Esophagus squamous epithelium (tissue), 5 donors: ENCODE measurements at places on chromosomes 7 and 10. TPM values are rescaled to one million over a fixed set of nuclear protein-coding genes. Genes with fewer than 3 reads are reported as not detected.

DNA sequence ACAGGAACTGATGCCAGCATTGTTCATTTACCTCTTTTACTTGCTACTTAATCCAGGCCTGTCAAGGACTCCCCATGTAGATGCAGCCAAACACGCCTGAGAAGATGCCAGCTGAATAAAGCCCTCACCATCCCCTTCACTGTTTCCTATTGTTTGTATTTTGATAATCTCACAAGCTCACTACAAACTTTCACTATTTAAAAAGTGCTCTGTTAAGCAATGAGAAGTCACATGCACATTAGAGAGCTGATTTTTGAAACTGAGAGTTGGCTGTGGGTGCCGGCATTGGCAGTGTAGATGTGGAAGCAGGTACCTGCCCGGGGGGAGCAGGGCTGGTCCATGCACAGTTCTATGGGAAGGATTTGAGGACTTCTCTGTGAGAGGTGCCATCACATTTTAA lies 169.8 kb upstream of the GRB10 start:
- no peak for DNase-seq

DNA sequence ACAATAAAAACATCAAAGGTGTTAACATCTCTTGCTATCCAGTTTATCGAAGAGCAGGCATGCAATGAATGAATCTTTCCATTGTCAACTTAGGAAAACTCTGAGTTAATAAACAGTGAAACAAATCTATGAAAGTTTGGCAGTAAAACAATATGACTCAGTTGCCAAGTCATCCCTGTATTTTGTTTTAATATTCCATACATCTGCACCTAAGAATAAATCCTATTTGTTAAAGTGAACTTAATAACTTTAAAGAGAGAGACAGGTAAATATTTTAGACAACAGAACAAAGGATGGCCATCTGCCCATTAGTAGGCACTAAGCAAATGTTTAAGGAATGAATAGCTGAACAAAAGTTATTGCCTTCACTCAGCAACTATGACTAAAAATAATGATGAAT lies 700.5 kb upstream of the CELF2 start:
- DNase-seq, result no peak

DNA sequence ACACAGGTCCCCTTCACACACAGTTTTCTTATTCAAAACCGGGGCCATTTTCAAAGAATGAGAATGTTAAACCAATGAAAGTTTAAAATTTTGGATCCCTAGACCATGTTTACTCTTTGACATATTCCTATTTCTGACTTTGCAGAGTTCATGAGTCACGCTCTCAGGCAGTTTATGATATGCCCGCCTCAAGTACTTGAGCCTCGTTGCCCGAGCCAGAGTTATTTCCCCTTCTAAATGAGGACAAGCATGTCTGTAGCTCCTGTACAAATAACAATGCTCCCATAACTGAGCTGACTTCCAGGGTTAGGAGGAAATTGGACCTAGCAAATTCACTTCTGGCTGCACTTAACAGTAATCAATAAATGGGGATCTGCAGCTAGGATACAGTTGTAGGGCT lies 87.9 kb upstream of the PDE1C start:
- no peak for DNase-seq

- no peak for DNase-seq
Measured at GRCh38 chr7:73850781-73851207, 8.5 kb upstream of the METTL27 start.

DNA sequence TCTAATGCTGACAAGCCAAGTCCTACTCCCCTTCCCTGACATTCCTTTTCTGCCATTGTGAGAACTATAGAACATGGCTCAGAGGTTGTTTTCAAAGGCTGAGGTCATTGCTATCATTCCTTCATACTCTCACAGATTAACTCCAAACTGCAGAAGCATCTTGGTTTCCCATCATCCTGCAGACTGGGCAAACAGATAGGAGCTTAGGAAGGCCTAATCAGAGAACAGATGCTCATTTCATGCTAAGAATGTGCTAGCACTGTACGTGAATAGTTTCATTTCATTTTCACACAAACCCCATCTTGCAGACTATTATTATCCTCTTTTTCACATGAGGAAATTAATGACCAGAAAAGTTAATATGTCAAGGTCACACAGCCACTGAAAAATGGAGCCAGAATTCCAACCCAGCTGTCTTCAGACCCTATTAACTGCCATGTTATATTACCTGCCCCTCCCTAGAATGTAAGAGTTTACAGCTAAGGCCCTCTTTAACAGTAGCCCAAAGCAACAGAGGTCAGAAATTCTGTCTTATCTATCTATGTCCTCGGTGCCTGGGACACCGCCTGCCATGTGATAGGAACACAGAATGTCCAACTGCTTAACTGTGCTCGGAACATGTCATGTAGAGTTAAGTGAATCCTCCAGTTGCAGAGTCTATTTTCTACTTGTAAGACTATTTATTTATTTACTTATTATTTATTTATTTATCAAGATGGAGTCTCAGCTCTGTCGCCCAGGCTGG lies 2.9 kb upstream of the LCOR start:
- DNase-seq, result no peak

GRCh38 chr10:78964274-78964951 lies 104.4 kb upstream of the ZMIZ1 start:
- no peak for DNase-seq

DNA sequence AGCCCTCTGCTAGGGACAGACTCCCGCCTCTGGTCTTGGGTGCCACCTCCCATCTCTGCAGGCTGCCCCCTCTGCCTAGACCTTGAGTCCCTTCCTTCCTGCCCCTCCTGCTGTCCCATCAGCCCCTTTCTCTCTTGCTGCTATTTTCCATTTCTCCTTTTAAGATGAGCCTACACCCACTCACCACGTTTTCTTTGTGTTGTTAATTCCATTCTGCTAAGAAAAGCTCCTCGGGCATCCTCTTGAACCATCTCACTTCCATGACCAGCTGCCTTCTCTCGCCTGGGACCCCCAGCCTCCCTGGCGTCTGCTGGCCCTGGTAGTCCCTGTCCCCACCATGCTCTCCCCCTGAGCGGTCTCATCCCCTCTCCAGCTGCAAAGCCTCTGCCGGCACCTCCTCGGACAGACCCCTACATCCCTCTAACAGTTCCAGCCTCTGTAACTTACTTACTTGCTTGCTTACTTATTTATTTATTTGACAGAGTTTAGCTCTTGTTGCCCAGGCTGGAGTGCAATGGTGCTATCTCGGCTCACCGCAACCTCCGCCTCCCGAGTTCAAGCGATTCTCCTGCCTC lies 95.8 kb upstream of the SH2B2 start:
- no peak for DNase-seq

DNA sequence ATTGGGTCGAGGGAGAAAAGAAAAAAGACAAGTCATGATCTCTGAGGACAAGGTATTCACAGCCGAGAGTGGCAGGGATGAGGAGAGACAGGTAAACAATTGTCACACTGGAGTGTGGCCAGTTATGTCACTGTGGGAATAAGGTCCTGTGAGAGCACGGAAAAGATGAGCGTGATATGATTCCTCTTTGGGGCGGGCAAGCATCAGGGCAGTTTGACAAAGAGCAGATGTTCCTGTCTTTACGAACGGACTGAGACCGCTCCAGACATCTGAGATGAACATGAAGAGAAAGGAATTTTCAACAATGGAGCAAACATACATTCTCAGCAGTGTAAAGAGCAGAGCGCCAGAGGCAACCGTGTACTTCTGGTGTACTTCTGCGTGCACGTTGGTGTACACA lies 278.1 kb downstream of the DPP6 start:
- DNase-seq, result no peak

- DNase-seq, result no peak
Measured at GRCh38 chr10:106440355-106440754, 724.2 kb downstream of the SORCS1 start.

DNA sequence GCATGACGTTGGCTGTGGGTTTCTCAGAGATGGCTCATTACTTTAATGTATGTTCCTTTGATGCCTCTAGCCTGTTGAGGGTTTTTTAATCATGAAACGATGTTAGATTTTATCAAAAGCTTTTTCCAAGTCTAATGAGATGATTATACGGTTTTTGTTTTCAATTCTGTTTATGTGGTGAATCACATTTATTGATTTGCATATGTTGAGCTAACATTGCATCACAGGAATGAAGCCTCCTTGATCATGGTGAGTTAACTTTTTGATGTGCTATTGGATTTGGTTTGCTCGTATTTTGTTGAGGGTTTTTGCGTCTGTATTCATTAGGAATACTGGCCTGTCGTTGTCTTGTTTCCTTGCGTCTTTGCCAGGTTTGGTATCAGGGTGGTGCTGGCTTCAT lies 52.3 kb upstream of the PTPN12 start:
- DNase-seq, result no peak

DNA sequence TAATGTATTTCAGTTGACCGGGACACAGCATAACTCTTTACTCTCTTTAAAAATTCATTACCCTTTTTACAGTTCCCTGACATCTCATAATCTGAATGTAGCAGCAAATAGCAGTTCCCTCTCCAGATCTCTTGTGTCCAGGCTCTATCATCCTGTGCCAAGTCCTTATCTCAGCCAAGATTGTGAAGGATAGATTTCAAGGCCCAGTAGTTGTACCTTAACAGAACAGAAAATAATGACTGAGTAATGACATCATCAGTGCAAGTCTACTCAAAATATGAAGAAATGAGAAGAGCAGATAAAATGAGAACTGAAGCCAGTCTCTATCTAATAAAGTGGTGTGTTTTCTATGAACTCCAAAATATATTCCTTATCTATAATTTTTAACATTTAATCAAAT lies 92.6 kb downstream of the TFEC start:
- DNase-seq, result no peak

GRCh38 chr7:55536619-55537457 lies 35.5 kb downstream of the VOPP1 start:
- no peak for DNase-seq

- DNase-seq, result no peak
Measured at GRCh38 chr10:49656845-49657493, 22.5 kb upstream of the C10orf53 start.

GRCh38 chr7:74615933-74616780 lies 41.4 kb upstream of the GTF2I start:
- no peak for DNase-seq

GRCh38 chr7:55969391-55969790 lies 5.0 kb downstream of the NIPSNAP2 start:
- no peak for DNase-seq

- DNase-seq, result no peak
Measured at GRCh38 chr7:157596881-157597280, 260.1 kb downstream of the DNAJB6 start.

DNA sequence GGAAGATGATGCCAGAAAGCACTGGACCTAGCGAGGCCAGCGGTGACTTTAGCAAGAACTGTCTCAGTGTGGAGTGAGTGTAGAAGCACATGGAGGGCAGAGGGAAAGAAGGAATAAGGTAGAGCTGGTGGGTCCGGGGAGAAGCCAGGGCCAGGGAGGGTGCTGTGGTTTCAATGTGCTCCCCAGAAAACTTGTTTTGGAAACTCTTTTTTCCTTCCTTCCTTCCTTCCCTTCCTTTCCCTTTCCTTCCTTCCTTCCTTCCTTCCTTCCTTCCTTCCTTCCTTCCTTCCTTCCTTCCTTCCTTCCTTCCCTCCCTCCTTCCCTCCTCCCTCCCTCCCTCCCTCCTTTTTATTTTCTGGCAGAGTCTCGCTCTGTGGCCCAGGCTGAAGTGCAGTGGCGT lies 5.5 kb upstream of the RARRES2 start:
- no peak for DNase-seq

GRCh38 chr7:83613232-83613631 lies 35.7 kb downstream of the SEMA3E start:
- DNase-seq, result no peak

DNA sequence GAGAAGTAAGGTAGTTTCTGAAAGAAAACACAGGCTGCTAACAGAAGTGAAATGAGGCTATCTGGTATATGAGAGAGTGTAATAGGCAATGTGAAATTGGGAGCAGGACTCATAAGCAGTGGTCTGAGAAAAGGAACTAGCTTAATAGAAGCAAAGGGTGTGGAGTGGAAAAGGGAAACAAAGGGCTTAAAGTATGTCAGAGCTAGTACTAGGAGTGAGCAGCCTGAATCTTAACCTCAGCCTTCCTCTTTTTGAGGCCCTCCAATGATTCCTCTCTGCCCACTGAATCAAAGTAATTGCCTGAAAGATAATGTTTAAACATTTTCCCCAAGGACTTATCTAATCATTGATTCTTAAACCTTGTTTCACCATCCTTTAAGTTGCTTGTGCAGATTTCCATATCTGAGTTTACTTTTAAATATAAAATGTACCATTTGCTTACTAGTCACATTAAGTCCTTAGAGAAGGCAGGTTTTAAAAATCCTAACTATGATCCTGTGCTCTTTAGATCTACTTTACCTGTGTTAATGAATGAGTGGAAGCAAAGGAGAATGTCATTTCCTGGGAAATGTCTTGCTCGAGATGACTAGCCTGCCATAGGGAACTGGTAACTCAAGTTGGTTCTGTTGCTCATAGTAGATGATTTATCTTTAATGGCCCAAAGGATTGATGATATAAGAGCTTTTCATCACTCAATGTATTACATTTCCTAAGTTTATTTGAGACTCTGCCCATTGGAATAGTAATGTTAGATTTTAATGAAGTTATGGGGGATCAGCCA lies 155.0 kb downstream of the SKAP2 start:
- DNase-seq, result no peak

- no peak for DNase-seq
Measured at GRCh38 chr10:71863203-71863602, 12.2 kb upstream of the PSAP start.

- DNase-seq, result no peak
Measured at GRCh38 chr7:82384779-82385178, 58.8 kb downstream of the CACNA2D1 start.

- DNase-seq, result no peak
Measured at GRCh38 chr7:11858026-11858425, 26.0 kb upstream of the THSD7A start.

GRCh38 chr10:123417414-123417813 lies 248.7 kb upstream of the GPR26 start:
- DNase-seq, result no peak

DNA sequence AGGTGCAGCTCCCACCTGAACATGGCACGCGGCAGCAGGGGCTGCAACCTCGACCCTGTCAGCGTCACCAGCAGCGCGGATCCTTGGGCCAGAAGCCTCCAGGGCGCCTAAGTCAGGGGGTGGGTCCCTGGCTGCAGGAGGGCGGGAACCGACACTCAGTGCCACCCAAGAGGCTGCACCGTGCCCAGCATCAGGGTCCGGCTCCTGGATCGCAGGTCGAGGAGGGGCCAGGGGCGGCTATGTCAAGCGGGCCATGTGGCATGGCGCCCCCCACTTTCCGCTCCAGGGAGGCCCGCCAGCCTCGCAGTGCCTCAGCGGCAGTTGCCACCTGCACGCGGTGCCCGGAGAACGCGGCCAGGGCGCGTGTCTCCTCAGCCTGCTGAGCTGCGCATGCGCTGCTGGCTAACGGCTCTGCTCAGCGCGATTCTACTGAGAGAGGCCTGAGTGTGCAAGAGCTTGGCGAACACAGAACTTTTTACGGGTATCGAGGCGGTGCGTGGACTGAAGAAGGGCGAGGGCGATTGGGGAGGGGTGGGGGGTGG lies at the start of gene ANKRD30A:
Gene ANKRD30A, plus strand, starts transcription at position 408 of the 542 bp plus-strand sequence. CDS start 190 bp downstream, outside the sequence.
- no peak for DNase-seq

The CABCOCO1 gene
- not detected for total RNA-seq

The NME8 gene
- total RNA-seq, result not detected

The DNAJC30 gene
- total RNA-seq, result 4.8 TPM

The NUTM2B gene
- not detected for total RNA-seq

The KCNMA1 gene
- 17.4 TPM for total RNA-seq

The AIFM2 gene
- 10.1 TPM for total RNA-seq

The RPEL1 gene
- not detected for total RNA-seq

The FKBP6 gene
- not detected for total RNA-seq

The ALOX5 gene
- 40.4 TPM for total RNA-seq

The ATRNL1 gene
- total RNA-seq, result 4.1 TPM

The SH2B2 gene
- 1.0 TPM for total RNA-seq

The ZC3HAV1L gene
- 12.5 TPM for total RNA-seq

The TRPV5 gene
- total RNA-seq, result not detected

The COL13A1 gene
- total RNA-seq, result 2.0 TPM

The HELLS gene
- 16.8 TPM for total RNA-seq
